ENCODE measurements at places on chromosomes 1 and 21. TPM values are rescaled to one million over a fixed set of nuclear protein-coding genes. Genes with fewer than 3 reads are reported as not detected.
A peak's percentile ranks its signal among the peaks of the same experiment; 100 is the strongest.

GRCh38 chr1:150362721-150363425, 1.1 kb upstream of the RPRD2 start:
- H3K27ac ChIP-seq, result peak overlapping the region; percentile 98
- no peaks in the 10 kb centered on the region for H3K27me3 ChIP-seq
- peaks cover 2% of the 10 kb centered on the region for H3K36me3 ChIP-seq
- H3K4me3 ChIP-seq, result peak overlapping the region; percentile 93

DNA sequence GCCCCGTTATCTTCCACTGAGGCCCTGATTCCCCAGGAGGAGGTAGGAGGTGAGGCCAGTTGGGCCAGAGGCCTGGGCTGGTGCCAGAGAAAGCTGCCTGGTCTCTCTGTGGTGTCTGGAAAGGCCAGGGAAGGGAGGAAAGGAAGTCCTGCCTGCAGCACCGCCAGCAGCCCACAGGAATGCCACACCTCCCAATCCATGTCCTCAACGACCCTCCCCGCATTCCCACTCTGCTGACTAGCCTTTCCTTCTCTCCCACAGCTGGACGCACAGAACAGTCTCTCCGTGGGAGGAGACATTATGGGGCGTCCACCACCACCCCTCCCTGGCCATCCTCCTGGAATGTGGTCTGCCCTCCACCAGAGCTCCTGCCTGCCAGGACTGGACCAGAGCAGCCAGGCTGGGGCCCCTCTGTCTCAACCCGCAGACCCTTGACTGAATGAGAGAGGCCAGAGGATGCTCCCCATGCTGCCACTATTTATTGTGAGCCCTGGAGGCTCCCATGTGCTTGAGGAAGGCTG, 18.0 kb downstream of the CSF1 start:
- H3K27me3 ChIP-seq, result no peaks in the 10 kb centered on the region
- H3K27ac ChIP-seq, result peak overlapping the region; percentile 55
- H3K4me1 ChIP-seq, result peaks cover 25% of the 10 kb centered on the region
- no peak for DNase-seq

GRCh38 chr1:30335997-30336390, 387.4 kb downstream of the MATN1 start:
- H3K4me1 ChIP-seq, result no peaks in the 10 kb centered on the region
- no peak overlapping the region for H3K4me3 ChIP-seq
- peaks cover 17% of the 10 kb centered on the region for H3K27me3 ChIP-seq
- no peak for DNase-seq

DNA sequence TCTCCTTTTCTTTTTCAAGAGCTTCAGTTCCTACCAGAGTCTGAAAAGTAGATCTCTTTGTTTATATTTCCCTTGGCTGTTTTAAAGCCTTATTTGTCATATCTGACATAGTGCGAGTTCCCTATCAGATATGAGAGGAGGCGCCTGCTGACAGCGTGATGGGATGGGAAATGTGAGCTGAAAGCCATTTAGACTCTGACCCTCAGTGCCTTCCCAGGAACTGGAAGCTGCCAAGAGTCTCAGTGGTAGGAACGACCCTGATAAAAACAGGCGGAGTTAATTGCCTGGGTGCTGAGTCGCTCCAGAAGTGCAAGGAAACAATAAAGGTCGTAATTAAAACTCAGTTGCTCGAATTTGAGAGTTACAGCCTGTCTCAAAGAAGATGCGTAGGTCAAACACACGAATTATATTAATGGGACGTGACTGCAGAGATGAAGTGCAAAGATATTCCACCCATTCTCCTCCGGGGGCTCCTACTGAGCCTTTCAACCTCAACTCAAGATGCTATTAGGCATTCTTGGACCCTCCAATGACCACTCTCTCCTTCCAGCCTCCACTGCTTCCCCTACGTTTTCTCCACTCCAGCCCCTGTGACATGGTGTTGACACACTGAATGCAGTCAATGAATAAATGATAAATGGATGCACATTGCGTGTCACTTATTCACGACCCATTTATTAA, 84.6 kb downstream of the KAZN start:
- DNase-seq, result no peak
- H3K27me3 ChIP-seq, result no peaks in the 10 kb centered on the region
- peaks cover 9% of the 10 kb centered on the region for H3K4me1 ChIP-seq
- peak overlapping the region; percentile 76 for H3K27ac ChIP-seq

- peaks cover 19% of the 10 kb centered on the region for H3K4me1 ChIP-seq
- H3K27ac ChIP-seq, result no peak overlapping the region
- H3K36me3 ChIP-seq, result no peaks in the 10 kb centered on the region
Observed at GRCh38 chr1:89688607-89689006, 55.7 kb downstream of the LRRC8C start.

DNA sequence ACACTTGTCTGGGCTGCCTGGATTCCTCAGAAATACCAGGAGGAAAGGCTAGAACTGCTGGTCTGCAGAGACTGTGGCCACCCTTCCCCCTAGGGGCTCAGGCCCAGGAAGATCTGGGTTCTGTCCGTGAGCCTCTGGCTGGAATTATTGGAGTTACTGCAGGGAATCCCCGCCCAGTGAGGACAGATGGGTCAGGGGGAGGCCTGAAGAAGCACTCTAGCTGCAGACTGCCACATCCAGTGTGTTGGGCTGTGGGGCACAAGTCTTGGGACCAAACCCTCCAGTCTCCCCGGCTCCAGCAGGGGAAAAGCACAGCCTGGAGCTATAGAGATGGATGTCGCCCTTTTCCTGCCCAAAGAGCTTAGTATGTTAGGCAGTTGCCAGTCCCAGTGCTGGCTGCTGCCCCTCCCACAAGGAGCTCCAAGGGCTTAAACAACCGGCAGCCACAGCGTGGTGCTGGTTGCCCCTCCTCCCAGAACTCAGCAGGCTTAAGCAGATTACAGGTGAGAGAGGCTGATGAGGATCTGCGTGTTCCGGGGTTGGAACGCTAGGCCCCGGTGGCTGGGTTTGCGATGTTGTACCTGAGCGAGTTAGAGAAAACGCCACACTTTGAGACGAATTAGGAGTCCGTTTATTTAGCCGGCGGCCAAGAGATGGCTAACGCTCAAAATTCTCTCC, 255.5 kb upstream of the LRRC7 start:
- peaks cover 1% of the 10 kb centered on the region for H3K4me1 ChIP-seq
- H3K4me3 ChIP-seq, result peak overlapping the region; percentile 39
- no peak for DNase-seq
- H3K36me3 ChIP-seq, result no peaks in the 10 kb centered on the region
- H3K27me3 ChIP-seq, result peaks cover 2% of the 10 kb centered on the region

GRCh38 chr1:17209430-17209829, 4.5 kb downstream of the PADI1 start:
- peak overlapping the region; percentile 78 for H3K27ac ChIP-seq
- H3K27me3 ChIP-seq, result no peaks in the 10 kb centered on the region
- H3K4me3 ChIP-seq, result no peak overlapping the region
- H3K4me1 ChIP-seq, result peaks cover 45% of the 10 kb centered on the region

DNA sequence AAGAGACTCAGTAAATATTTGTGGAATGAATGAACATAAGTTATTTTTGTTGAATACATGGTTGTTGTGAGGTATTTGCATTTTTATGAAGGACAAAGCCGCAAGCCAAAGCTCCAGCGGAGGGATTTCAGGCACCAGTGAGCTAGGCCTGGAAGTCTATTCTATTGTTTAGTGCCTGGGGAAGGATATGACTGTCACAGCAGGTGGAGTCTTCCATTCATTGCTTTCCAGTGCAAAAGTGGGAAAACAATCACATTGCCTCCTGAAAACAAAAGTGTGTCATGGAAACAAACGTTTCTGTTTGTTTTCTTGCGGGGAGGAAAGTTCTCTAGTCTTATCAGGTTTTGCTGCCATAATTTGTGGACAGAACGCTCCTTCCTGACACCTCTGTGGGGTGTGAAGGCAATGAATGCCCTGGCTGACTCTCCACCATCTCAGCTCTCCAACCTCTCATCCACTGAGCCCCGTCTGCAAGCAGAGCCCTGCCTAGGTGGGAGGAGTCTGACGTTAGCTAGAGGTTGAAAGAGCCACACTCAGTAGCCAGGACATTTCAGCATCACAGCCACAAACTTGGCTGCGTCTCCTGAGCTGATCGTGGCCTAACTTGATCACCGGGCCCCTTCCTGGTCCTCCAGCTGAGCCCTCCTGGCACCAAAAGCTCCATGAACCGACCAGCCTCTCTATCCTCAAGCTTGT, 739.1 kb downstream of the MATN1 start:
- H3K36me3 ChIP-seq, result no peaks in the 10 kb centered on the region
- DNase-seq, result no peak
- H3K27me3 ChIP-seq, result no peaks in the 10 kb centered on the region

- H3K27me3 ChIP-seq, result peaks cover 38% of the 10 kb centered on the region
- peaks cover 20% of the 10 kb centered on the region for H3K4me1 ChIP-seq
- H3K27ac ChIP-seq, result peak overlapping the region; percentile 80
- DNase-seq, result no peak
Observed at GRCh38 chr1:231625975-231626534, 535 bp upstream of the DISC1 start.

DNA sequence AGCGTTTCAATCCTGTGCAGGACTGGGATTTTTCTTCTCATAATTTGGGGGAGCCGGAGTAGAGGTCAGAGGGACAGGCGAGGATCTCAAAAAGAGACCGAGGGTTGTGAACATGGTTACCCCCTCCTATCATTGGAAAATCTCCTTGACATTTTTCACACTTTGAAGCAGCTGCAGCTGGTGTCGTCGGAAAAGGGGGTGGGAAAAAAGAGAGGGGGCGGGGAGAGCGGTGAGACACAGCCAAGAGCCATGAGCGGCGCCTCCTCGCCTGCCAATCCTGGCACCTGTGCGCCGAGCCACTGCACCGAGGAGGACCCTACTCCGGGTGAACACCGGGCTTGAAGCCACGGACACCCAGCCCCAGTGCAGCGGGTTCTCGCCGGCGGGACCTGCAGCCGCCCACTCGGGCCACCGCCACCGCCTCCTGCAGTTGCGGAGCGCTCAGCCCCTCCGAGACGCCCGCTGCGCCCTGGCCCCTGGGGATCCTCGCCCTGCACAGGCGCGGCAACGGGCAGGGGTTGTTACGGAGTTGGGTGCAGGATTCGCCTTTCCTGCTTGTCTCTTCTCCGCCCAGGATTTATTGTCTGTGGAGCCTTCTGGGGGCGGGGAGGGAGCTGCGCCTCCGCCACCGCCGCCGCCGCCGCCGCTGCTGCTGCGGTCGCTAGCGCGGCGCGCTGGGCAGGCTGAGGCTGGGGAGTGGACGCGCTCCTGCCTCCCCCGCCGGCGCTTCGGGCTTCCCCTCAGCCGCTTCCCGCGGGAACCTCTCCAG, at the start of gene LRRC7:
Gene LRRC7 (plus strand): TSS at position 271 of the 769 bp plus-strand sequence. CDS start 718 bp downstream, outside the sequence.
- H3K4me1 ChIP-seq, result peaks cover 26% of the 10 kb centered on the region
- no peaks in the 10 kb centered on the region for H3K36me3 ChIP-seq
- H3K27ac ChIP-seq, result peak within 1 kb of the TSS; percentile 25
- peak; percentile 45 for DNase-seq
- H3K27me3 ChIP-seq, result peaks cover 81% of the 10 kb centered on the region

DNA sequence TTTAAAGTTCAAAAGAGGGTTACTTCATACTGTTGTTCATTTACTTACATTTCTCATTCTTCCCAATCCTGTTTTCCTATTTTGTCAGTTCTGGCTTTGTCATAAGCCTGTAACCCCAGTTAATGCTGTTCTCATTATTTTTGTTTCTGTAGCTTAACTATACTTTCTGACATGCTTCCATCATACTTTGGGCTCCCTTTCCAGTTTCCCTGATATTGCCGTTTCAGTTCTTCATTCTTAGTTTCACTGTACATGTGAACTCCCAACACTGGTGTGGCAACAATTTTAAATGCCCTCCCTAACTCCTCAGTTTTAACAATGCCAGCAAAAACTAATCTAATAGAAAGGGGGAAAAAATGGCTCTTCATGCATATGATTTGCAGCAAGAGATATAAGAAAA, 456.7 kb downstream of the LMO4 start:
- no peak for DNase-seq
- peaks cover 43% of the 10 kb centered on the region for H3K4me1 ChIP-seq
- no peaks in the 10 kb centered on the region for H3K36me3 ChIP-seq
- H3K4me3 ChIP-seq, result no peak overlapping the region
- no peaks in the 10 kb centered on the region for H3K27me3 ChIP-seq
- peak overlapping the region; percentile 32 for H3K27ac ChIP-seq

GRCh38 chr21:38741092-38741949, 64.4 kb upstream of the ETS2 start:
- H3K27me3 ChIP-seq, result no peaks in the 10 kb centered on the region
- no peaks in the 10 kb centered on the region for H3K36me3 ChIP-seq
- no peak for DNase-seq
- H3K27ac ChIP-seq, result no peak overlapping the region

GRCh38 chr1:98693385-98693784, 31.9 kb downstream of the SNX7 start:
- peaks cover 6% of the 10 kb centered on the region for H3K36me3 ChIP-seq
- H3K4me1 ChIP-seq, result no peaks in the 10 kb centered on the region
- DNase-seq, result no peak
- no peak overlapping the region for H3K27ac ChIP-seq
- no peak overlapping the region for H3K4me3 ChIP-seq
- no peaks in the 10 kb centered on the region for H3K27me3 ChIP-seq

DNA sequence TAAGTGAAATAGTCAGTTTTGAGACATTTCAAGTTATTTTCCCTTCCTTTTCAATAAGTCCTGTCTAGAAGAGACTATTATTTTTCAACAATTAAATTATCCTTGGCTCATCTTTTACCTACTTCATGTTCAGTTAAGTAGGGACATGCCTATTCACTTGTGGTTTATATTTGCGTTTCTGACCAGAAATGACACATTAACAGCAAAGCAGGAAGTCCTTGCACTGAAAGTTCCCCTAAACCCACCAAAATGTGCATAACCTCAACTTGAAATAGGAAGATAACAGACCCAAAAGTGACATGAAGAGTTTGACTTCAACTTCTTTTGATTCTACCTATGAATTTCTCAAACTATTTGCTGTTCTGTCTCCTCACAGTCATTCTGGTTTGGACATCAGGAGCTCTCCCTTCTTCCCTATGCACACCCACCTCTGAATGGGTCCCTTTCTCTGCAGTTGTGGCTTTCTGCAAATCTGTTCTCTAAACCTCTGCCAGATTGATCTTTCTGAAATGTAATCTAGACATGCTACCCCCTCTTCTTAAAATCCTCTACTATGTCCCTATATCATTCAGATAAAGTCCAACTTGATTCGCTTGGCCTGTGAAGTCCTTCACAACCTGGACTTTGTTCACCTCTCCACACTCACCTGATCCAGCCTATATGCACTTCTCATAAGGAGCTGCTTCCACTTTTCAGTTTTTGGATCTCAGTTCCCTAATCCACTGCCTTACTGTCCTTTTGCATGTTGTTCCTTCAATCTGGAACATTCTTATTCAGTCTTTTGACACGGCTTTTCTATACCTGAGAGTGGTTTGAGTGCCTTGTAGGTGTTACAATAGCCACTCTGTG, 661.5 kb upstream of the ADGRL4 start:
- no peak overlapping the region for H3K4me3 ChIP-seq
- H3K4me1 ChIP-seq, result no peaks in the 10 kb centered on the region
- no peak for DNase-seq
- no peak overlapping the region for H3K27ac ChIP-seq
- no peaks in the 10 kb centered on the region for H3K27me3 ChIP-seq
- no peaks in the 10 kb centered on the region for H3K36me3 ChIP-seq

Gene SEC16B
- 3.2 TPM for total RNA-seq

Gene PRAMEF11
- total RNA-seq, result not detected

Gene RIMKLA
- total RNA-seq, result 0.31 TPM

Gene DAB1
- total RNA-seq, result 1.2 TPM

Gene OR2T33
- total RNA-seq, result not detected

Gene ACKR1
- total RNA-seq, result 0.53 TPM
